GM20000 (cell line): ENCODE measurements at places on chromosomes 1 and 21.

- DNase-seq, result peak; percentile 58
Observed at GRCh38 chr1:5975133-5975880, 16.9 kb downstream of the NPHP4 start.

DNA sequence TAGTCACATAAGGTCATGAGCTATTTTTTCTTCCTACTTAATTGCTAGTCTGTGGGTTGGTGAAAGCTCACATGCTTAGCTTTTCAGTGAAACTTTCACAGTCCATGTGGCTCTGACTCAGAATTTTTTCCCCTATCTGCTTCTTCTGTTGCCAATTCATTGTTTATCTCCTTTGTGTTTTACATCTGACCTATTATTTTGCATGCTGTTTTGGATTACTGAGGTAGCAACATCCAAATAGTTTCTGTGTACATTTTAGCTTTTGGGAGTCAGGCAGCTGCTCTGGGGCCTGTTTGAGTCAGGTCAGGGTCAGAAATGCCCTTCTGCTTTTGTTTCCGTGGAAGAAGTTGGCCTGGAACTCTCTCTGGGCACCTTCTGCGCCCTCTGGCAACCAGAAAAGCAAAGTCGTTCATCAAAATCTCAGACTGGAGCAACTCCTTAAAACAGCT is 40.0 kb downstream of the ROR1 start:
- DNase-seq, result no peak

- no peak for DNase-seq
Observed at GRCh38 chr1:102732927-102733326, 375.4 kb downstream of the COL11A1 start.

DNA sequence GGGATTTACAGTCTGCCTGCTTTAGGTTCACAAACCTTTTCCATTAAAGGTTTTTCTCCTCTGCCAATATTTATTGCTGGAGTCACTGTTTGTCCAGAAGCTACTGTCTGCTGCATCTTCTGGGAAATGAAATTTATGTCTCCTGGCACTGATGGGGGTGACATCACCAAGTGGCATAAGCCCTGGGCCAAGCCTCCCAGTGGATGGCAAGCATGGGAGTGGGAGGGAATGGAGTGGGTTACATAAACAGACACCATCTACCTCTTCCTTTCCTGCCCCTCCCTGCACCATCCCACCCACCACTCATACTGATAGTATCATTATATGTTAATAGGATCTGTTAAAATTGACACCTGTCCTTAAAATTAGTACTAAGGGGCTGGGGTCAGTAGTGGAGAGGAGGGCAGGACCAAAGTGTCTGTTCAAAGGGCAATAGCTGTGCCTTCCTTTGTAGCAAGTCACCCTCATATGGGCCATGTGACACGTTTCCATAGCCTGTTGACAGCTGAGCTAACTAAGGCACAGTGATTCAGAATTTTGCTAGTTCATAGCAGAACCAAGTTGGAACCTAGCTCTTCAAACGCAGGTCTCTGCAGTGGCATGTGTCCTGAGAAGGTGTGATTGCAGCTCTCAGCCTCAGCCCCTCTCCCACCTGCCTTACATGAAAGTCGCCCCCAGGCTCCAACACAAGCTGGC is 71.0 kb downstream of the MAB21L3 start:
- no peak for DNase-seq
